ENCODE measurements at places on chromosomes 2 and 18.

- DNase-seq: no peak
Observed at GRCh38 chr18:7723558-7723957, 156.4 kb downstream of the PTPRM start.

- no peak for DNase-seq
Observed at GRCh38 chr2:186498834-186499233, 12.8 kb downstream of the ZC3H15 start.

DNA sequence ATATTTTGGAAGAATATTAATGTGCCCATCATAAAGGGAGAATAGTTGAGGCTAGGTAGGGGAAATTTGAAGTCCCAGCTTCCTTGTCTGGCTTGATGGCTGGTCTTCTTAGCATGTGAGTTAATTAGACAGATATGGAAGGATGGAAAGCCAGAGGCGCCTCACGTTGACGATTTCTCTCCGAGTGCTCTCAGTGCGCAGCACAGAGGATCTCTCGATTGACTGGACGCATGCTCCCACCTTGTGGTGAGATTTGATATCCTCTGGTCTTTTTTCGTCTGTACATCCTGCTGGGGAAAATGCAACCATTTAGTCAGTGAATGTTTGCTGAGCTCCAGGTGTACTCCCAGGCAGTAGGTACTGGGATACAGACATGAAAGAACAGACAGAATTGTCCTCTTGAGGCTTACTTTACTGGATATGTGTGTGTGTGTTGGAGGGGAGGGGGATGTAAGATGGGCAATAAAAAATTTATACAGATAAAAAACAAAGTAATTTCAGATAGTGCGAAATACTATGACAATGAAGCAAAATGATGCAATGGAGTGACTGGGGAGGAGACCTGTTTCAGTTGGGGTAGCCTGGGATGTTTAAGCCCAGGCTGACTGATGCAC, 66.9 kb upstream of the ZNG1B start:
- DNase-seq: peak; percentile 38

DNA sequence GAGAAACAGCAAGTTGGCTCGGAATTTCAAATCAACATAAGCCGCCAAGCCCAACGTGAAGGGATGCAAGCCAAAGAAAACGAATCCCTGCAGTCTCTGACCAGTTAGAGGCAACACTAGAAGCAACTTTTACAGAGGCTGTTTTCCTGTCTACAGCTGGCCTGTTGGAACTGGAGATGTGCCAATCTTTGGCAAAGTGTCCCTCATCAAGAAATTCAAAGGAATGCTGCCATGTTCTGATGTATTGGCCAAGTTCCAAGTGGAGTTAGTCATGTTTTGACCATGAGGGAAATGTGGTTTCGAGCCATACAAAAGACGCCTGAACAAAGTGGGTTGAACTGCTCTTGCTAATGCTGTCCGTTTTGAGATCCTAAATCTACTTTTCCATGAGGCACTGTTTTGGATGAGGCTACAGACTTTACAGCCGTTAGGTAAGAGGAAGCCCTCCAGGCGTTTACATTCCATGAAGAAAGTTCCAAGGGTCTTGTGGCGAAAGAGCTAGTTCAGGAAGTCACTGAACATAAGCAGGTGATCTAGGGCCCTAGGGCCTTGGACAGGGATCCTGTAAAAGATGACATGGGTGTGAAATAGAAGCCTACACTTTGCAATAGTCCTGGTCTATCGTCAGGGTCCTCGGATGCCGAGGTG, 140.7 kb upstream of the PXDN start:
- no peak for DNase-seq

DNA sequence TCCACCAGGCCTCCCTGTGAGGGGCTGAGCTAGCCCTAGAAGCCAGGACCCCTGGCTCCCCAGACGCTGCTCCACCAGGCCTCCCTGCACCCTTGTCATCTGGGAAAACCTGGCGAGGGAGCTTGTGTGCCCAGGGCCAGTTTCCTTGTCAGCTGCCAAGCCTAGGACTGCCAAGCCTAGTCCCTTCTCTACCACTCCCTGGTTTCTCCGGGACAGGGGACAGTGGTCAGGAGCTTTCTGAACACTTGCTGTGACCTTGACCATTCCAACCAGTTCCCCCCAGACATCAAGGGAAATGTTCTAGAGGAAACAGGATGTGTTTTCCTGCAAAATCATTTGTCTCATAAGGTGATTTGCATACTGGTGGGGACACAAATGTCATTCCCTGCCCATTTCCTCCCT, 41.3 kb upstream of the MRPL33 start:
- no peak for DNase-seq

- DNase-seq: no peak
Observed at GRCh38 chr2:145380436-145381017, 860.6 kb upstream of the ZEB2 start.

GRCh38 chr18:22106536-22107292, 62.7 kb upstream of the GATA6 start:
- DNase-seq: no peak

GRCh38 chr18:38931754-38932050, 1366.1 kb upstream of the CELF4 start:
- no peak for DNase-seq

- no peak for DNase-seq
Observed at GRCh38 chr2:216724190-216724589, 28.8 kb upstream of the IGFBP5 start.

DNA sequence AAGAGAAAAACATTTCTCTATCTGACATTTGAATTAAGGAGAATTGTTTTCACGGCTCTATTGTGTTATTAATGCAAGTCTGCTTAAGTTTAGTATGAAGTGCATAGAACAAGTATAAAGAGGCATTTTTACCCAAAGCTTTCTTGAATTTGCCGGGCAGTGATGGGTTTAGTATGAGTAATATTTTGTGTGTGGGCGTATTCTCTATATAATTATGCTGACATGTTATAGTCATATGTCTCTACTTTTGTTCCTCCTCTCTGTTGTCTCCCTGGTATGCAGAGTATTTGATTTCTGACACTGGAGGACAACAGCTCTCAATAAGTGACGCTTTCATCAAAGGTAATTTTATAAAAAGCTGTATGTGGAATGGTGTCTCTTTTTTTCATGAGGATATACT, 45.9 kb downstream of the PIKFYVE start:
- DNase-seq: no peak

- DNase-seq: no peak
Observed at GRCh38 chr2:65565681-65566080, 133.3 kb upstream of the SPRED2 start.

Data from activated T-helper 1 cell treated with anti-CD3 and anti-CD28 coated beads, Interleukin-2, amount 50 U/mL, for 16 hours (primary cell).